ENCODE measurements at places on chromosomes 7 and 10.

DNA sequence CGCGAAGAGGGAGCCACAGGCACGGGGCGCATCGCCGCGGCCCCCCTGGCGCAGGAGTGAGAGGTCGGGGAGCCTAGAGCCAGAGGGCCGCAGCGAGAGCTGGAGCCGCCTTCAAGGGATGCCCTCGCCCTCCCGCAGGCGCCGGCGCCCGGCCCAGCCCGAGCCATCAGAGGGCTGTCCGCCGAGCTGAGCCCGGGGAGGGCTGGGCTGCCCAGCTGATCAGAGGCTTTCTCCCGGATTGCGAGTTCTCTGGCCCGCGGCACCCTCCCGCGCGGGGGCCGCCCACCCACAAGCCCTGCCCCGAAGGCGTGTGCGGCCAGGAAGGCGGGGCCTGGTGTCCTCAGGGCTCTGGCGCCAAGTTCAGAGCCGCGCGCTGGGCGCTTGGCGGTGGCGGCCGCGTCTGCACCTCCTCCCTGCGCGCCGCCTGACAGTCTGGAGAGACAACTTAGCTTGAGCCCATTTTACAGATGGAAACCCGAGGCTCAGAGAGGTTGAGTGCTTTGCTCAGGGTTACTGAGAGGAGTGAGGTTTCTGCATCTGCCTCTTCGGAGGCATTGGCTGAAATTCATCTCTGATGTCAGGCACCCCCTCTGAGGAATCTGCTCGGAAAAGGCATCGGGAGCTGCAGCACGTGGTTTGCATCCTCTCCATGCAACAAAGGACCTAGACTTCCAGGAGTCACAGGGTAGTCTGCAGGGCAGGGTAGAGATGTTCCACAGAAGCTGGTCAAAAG lies 3.8 kb upstream of the ANTXRL start:
- peak; percentile 27 for DNase-seq

GRCh38 chr7:146096994-146097393 lies 19.6 kb upstream of the CNTNAP2 start:
- no peak for DNase-seq

DNA sequence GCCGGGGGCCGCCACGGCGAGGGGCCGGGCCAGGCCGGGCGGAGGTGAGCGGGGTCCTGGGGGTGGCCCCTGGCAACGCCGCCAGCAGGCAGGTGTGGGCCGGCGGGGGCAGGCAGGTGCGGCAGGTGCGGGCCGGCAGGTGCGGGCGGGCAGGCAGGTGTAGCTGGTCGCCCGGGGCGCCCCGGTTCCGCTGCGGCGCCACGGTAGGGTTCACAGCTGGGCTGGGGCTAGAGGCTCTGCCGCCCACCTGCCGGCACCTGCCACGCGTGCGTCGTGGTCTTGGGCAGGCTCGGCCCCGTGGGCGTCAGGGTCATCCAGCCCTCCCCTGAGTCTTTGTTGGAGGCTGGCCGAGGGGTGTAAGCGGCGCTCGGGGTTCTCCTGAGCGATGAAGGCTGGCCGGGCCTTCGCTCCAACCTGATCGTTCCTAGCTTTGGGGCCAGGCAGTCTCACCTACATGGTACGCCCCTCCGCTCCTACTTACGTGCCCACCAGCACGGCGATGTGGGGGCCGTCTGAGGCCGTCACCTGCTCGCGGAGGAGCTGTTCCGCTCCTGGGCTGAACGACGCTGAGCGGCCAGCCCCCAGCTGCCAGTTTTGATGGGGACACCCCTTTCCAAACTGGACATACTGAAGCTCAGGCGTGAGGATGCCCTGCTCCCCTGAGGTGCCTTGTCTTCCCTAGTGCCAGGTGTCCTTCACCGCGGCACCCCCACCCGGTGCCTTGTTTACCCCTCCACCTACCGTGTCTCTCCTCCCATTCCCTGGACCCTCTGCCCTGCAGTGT lies 493 bp downstream of the ZMIZ2 start:
- DNase-seq = no peak

DNA sequence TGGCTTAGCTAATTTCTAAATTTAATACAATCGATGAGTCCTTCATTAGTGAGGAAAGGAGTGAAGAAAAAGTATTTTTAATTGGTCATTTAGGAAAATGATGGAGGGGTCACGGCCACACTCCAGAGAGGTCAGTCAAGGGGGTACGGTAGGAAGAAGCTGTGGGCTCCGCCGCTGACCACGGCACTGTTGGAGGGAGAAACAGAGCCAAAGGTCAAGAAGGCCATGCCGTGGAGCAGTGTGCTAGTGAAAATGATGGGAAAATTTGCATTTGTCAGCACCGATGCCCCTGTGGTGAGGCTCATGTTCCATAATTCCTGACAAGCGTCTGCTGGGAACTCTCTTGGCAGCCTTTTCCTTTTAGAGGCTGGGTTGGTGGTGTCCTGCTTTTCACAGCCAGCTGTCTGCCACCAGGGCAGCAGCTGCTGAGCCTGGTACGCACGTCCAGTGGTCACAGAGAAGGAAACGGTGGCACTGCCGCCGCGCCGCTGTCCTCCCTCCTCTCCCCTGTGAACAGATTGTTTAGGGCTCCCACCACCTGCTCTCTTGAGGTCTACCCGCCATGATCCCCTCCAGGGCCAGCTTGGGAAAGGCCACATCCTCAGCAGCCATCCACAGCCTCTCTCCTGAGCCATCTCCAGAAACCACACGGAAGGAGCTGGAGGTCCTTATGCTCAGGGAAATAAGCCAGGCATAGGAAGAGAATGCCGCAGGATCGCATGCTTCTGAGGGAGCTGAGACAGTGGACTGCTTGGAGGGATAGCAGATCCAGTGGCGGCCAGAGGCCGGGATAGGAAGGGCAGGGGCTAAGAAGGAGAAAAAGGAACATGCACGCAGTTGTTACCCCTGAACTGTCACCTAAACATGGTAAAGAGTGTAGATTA lies 263.7 kb upstream of the PPP2R2D start:
- no peak for DNase-seq
